Activated CD4-positive, alpha-beta memory T cell treated with anti-CD3 and anti-CD28 coated beads, Interleukin-2, amount 10 ng/mL, durations not matched to agents 7 days and 5 days (primary cell): ENCODE measurements at places on chromosomes 16 and 17. TPM values are rescaled to one million over a fixed set of nuclear protein-coding genes. Genes with fewer than 3 reads are reported as not detected.
A peak's percentile ranks its signal among the peaks of the same experiment; 100 is the strongest.

- no peak for DNase-seq
Measured at GRCh38 chr16:67448580-67448979, 17.7 kb downstream of the HSD11B2 start.

- DNase-seq, result no peak
Measured at GRCh38 chr16:1651974-1652312, 26.1 kb upstream of the JPT2 start.

DNA sequence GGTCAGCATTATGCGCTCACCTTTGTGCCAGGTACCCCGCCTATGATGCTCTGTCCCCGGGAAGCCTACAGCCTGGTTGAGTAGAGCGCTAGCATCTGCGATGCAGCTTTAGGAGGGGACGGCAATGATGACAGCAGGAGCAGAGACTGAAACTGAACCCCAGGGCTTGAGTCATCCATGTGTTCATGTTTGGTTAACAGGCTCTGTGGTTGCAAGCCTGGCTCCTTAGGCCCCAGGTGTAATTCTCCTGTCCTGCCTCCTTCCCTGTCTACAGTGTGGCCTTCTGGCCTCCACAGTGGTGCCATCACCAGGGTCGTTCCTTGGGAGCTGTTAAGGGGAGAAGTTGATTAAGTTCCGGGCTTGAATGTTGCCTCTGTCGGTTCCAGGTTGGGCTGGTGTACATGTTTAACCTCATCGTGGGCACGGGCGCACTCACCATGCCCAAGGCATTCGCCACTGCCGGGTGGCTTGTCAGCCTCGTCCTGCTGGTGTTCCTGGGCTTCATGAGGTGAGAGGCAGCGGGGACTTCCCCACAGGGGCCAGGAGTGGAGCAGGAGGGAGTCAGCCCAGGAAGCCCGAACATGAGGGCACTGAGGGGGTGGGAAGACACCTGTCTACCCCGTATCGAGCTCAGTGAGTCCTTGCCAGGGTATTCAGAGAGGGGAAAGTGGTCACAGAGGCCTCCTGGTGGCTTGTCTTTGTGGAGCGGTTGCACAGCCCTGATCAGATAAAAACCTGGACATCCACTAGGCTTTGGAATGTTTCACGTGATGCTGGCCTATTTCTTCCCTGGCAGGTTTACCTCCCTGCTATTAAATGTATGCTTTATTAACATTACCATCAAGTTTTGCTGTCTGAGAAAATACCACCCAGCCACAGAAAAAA lies 9.2 kb upstream of the NAT9 start:
- peak; percentile 28 for DNase-seq

DNA sequence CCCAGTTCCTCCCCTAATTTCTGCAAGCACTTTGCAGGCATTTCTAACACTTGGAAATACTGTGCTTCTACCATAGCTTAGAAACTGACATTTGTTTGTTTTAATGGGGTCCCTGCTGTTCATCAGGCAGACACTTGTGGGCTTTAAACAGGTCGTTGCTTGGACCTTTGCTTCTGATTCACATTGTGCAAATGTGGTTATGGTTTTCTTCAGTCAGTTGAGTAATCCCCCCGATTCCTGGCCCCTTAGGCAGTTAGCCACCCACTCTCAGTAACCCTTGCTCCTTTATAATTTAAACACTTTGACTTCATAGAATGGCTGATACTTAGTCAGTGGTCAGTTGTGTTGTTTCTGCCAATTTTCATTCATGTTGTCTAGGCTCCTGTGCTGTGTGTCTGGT lies 39.4 kb downstream of the SLC47A1 start:
- no peak for DNase-seq

- DNase-seq, result no peak
Measured at GRCh38 chr17:57140316-57140715, 55.3 kb downstream of the AKAP1 start.

DNA sequence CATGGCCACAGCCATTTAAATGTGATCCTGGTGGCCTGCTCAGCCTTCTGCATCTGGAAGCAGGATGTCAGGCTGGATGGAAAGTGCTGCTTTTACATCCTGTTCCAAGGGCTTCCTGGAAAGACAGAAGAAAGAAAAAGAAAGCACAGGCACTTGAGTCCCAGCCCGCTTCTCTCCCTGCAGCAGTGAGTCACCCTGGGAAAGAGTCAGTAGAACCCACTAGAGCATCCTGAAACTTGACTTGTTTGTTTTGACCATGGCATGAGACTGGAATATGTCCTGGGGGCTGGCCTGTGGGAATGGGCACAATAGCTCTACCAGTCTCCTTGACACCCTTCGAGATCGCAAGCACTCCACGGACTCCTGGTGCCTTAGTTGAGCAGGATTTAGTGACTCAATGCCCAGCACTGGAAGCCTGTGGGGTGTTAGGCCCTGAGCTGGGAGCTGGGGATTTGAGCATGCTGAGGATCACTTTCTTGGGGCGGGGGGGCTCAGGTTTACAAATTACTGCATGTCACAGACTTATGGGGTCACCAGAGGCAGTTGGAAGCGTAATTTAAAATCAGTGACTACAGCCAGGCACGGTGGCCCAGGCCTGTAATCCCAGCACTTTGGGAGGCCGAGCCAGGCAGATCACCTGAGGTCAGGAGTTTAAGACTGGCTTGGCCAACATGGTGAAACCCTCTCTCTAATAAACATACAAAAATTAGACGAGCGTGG lies 22.1 kb upstream of the GNA13 start:
- no peak for DNase-seq

GRCh38 chr16:9183682-9184353 lies 92.4 kb downstream of the HAPSTR1 start:
- DNase-seq, result no peak

DNA sequence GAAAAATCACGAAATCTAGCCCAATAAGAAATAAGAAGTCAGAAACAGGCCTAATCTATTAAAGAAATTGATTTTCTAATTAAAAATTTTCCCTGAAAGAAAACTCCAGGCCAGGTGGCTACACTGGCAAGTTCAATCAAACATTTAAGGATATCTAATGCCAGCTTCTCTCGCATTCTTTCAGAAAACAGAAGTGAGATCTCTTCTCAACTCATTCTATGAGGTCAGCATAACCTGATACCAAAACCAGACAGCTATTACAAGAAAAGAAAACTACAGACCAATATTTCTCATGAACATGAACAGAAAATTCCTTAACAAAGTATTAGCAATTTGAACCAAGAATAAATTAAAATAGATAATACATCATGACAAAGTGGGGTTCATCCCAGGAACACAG lies 52.4 kb downstream of the AXIN2 start:
- DNase-seq, result no peak

GRCh38 chr17:40069751-40070708 lies 7.3 kb downstream of the THRA start:
- DNase-seq, result no peak

DNA sequence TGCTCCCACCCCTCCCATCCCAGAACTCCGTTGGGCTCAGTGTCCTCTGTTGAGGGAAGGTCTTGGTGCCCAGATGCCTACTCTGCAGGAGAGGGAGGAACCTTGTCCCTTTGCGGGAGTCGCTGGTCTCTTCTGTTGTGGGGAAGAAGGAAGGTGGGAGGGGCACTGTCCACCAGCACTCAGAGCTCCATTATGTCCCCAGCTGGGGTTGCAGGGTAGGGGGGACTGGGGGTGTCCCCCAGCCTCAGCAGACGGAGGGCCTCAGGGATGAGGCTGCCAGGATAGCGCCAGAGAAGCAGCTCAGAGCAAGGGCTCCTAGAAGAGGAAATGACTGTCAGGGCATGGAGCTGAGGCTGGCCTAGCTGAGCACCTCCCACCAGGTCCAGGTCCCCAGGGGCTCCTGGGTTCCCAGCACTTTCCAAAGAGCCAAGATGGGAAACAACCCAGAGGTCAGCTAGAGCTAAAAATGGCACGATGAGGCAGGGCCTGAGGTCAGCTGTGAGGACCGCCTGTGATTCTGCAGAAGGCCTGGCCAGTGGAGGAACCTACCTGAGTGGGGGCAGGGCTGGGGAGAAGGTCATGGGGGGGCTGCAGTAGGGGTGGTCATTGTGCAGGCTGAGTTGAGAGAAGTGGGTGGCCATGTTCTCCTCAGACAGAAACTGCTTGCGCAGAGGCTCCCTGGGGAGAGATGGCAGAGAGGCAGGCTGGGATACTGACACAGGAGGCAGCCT lies 893 bp downstream of the HCFC1R1 start:
- peak; percentile 37 for DNase-seq

DNA sequence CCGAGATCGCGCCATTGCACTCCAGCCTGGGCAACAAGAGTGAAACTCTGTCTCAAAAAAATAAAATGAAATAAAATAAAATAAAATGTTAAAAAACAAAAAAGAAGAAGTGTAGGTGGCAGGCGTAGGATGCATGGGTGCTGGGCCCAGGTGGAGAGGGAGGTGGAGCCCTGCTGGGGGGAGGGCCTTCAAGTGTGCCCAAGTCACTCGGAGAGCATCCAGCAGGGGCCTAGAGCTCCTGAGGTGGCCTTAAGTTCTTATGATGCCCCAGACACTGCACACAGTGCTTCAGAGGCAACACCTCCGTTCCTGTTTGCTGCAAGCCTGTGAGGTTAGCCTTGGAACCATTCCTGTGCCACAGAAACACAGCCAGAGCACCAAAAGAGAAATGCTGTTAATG lies 23.2 kb downstream of the IL4R start:
- no peak for DNase-seq

DNA sequence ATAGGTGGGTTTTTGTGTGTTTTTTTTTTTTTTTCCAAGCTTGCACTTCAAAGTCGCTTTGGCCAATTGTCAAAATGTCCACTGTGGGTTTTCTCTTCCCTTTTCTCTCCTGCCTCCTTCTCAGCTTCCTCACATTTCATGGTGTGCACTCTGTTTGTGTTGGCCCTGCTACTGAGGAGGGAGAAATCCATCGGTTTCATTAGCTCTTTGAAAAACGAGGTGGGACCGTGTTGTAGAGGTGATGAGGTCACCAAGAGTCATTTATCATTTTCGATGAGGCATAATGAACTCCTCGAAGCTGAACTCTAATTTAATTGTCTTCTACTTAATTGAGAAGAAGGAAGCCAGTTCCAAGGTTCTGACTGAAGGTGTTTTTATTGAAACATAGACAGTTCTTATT lies 174.4 kb upstream of the TOX3 start:
- DNase-seq, result no peak

DNA sequence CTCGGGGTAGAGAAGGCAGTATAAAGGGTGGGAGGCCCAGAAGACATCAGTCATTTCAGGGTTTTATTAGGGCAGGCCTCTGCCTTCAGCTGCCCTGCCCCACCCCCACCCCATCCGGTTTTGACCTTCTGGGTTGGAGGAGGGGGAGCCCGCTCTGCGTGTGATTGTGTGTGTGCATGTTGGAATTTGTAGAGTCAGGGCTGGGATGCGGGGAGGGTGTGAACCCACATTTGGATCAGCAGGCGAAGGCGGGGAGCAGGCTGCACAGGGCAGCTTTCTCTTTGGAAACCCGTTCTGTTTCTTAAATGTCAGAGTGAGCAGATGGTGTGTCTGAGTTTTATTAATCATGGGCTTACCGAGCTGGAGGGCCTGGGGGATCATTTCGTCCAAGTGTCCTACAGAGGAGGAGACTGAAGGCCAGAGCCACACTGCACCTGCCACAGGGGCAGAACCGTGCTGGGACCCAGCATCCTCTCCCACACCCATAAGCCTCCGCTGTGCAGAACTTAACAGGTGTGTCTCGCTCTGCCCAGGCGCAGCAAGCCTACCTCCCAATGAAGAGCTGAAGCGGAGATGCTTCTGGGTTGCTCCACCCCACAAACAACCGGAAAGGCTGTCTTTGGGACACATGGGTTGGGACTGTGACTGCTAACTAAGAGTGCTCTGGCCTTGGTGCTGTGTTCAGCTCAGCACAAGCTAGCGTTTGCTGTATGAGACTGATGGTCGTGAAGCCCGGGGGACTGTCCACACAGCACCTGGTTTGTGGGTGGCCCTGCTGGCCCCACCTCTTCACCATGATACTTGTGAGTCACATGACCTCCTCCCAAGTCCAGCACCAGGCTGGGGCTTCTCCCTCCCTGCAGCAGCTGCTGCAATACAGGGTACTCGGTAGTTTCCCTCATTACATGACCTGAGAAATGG lies 70.9 kb upstream of the GSE1 start:
- DNase-seq, result no peak

GRCh38 chr17:75488693-75489510 lies 26.4 kb downstream of the CASKIN2 start:
- DNase-seq, result no peak

DNA sequence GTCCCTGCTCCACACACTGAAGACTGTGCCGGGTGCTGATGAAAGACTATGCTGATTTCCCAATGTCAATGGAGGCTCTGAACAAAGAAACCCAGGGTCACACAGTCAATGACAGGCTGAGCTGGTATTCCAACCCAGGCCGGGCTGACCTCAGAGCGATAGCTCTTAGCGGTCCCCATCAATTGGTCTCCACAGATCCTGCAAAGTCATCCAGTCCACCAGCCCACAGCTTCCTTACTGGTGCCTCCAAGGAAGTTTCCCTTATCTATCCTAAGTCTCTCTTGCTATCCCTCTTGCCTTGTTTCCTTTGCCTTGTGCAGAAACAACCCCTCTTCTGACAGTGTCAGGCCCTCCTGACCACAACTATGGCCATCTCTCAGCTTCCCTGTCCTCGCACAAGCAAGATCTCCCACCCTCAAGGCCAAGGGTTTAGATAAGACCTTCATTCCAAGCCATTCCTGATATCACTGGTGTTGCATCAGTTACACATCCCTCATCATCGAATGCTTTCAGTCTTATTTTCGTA lies 52.7 kb upstream of the KSR1 start:
- no peak for DNase-seq

DNA sequence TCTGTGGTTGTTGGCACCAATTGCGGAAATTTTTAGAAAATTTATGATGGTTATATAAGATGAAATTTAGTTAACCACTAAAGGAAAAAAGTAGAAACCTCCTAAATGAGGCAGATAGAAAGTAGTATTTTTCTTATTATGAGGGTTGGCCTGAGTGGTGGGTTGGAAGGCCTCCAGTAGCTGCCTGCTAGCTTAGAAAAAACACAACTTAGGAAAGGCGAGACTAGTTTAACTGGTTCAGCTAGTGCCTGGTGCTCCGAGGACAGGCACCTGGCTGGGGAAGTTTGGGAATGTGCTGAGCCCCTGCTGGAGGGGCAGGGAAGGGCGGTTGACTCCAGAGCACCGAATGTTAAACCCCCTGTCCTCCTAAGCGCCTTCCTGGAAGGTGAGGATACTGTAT lies 19.9 kb downstream of the LDHD start:
- DNase-seq, result no peak

Gene KRTAP4-1
- total RNA-seq, result not detected

Gene GP2
- total RNA-seq, result not detected

Gene DVL2
- 47.2 TPM for total RNA-seq

Gene DBNDD1
- not detected for total RNA-seq

Gene TMEM88
- total RNA-seq, result 1.5 TPM
